ENCODE measurements at places on chromosomes 6 and 20.

DNA sequence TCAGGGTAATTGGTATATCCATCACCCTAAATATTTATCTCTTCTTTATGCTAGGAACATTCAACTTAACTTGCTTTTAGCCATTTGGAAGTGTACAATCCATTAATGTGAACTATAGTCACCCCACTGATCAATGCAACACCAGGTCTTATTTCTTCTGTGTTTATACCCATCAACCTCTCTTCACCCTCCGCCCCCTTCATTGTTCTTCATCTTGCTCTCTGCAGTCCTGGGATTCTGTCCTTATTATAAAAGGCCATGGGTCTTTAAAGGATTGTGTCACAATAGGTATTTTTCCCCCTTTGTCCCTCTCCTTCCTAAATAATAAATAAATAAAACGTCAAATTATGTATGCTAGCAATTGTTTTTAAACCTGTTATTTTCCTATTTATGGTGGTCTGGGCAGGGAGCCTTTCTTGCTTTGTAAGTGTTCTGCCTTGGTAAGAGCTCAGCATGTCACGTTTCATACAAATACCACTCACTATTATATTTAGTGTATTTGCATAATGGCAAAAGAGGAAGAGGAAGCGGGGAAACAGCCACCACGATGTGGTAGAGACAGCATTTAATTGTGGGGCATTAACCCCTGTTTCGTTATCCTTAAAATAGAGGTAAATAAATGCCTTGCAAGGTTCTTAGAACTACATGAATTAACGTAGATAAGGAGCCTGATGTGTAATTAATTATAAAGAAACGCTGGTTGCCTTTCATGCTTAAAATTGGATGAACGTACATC lies 1.9 kb downstream of the ABRACL start:
- no peak for DNase-seq

GRCh38 chr6:11412011-11412424 lies 125.5 kb upstream of the TMEM170B start:
- DNase-seq: no peak

- DNase-seq: no peak
Measured at GRCh38 chr20:59939879-59940128, 301 bp downstream of the PPP1R3D start.

GRCh38 chr20:63070771-63071540 lies 64.2 kb upstream of the BHLHE23 start:
- DNase-seq: no peak

GRCh38 chr20:51695574-51696303 lies 72.5 kb downstream of the ATP9A start:
- no peak for DNase-seq

DNA sequence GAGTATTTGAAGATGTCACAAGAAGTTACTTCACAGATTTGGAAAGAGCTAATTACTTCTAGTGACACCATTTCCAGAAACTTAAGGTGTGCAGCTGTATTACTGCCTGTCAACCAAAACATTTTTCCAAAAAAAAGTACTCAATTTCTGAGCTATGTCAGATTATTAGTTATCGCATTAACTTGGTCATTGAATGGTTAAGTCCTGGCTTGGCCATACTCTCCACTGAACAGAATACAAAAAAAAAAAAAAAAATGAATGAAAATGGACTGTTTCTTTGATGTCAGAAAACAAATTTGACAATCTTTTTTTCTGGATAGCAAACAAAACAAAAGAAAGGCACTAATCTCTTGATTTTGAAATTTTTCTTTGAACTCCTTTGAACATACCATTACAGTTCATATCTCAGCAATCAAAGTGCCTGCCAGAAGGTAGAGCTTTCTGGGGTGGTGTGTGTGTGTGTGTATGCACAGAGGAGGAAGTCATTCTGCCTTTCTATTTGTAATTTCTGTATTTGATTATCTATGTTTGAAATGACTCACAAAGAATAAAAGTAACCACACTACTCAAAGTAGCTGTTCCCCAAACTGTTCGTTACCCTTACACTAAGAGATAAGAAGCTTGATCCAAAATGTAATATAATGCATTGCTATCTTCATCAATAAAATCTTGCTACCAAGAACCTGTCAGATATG lies 210.8 kb upstream of the FUT9 start:
- no peak for DNase-seq
